Smooth muscle cell of the coronary artery (primary cell): ENCODE measurements at places on chromosomes 7 and 10. TPM values are rescaled to one million over a fixed set of nuclear protein-coding genes. Genes with fewer than 3 reads are reported as not detected.

GRM8 gene
- total RNA-seq, result not detected in 2 replicates

IGFBP3 gene
- total RNA-seq, result 73.8 and 149 TPM in 2 replicates

SEMA3A gene
- 6.0 and 91.7 TPM in 2 replicates for total RNA-seq

CPA1 gene
- total RNA-seq, result 0.15 and 0.35 TPM in 2 replicates

WDFY4 gene
- total RNA-seq, result not detected in 2 replicates

OR6B1 gene
- total RNA-seq, result not detected in 2 replicates

CYP2C8 gene
- total RNA-seq, result not detected in 2 replicates

GPR26 gene
- not detected in 2 replicates for total RNA-seq

AKR1C2 gene
- 13.3 and 70.8 TPM in 2 replicates for total RNA-seq

SH2D4B gene
- not detected in 2 replicates for total RNA-seq

CYP3A7 gene
- 0.23 TPM in 1 of 2 replicates, not detected in the other for total RNA-seq

GPR141 gene
- total RNA-seq, result 0.70 TPM in 1 of 2 replicates, not detected in the other

ATRNL1 gene
- total RNA-seq, result 0.23 and 1.4 TPM in 2 replicates

ADRA2A gene
- 2.9 TPM in 1 of 2 replicates, not detected in the other for total RNA-seq

ACHE gene
- total RNA-seq, result 0.38 TPM in 1 of 2 replicates, not detected in the other

ACTL6B gene
- not detected in 2 replicates for total RNA-seq

CRYGN gene
- not detected in 2 replicates for total RNA-seq

LDB3 gene
- 0.08 TPM in 1 of 2 replicates, not detected in the other for total RNA-seq

SLC26A5 gene
- not detected in 2 replicates for total RNA-seq

CPXM2 gene
- total RNA-seq, result 19.4 and 45.6 TPM in 2 replicates

HNRNPH3 gene
- 27.1 and 30.0 TPM in 2 replicates for total RNA-seq

MCMBP gene
- total RNA-seq, result 35.8 and 36.8 TPM in 2 replicates

EPHB6 gene
- total RNA-seq, result 1.1 and 9.9 TPM in 2 replicates

TMEM236 gene
- under 0.01 TPM in 1 of 2 replicates, not detected in the other for total RNA-seq

MLXIPL gene
- total RNA-seq, result 0.23 TPM in 1 of 2 replicates, not detected in the other

LIPJ gene
- not detected in 2 replicates for total RNA-seq
